ENCODE measurements at places on chromosomes 13 and 19.

DNA sequence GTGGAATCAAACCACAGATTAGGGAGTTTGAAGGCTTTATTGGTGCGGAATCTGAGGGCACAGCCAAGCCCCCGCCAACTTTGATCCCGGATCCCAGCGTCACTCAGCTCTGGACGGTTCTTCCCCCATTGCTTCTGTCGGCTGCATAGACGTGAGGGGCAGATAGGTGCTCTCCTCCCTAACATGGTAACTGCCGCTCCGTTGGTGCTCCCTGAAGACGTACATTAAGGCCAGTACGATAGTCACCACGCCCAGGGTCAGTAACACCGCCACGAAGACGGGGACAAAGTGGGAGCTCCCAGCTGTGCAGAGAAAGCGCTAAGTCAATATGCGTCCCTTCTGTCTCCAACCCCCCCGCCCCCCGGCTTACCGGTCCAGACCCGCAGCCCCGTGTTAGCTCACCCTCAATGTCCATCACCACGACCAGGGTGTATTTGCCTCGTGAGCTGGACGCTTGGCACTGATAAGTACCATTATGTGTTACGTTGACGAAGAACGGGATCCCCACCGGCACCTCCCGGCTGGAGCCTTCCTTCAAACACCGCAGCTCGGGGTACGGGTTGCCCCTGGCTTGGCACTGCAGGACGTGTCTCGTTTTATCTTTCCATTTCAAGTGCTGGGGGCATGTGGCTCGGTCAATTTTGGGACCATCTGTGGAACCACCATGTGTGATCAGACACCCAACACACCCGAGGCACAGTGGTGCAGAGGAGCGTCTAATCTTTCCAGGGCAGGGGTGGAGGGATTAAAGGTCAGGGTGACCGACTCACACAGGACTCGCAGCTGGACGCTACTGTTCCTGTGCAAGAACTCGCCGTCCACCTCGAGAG, 644 bp upstream of the RAVER1 start:
- DNase-seq: no peak

DNA sequence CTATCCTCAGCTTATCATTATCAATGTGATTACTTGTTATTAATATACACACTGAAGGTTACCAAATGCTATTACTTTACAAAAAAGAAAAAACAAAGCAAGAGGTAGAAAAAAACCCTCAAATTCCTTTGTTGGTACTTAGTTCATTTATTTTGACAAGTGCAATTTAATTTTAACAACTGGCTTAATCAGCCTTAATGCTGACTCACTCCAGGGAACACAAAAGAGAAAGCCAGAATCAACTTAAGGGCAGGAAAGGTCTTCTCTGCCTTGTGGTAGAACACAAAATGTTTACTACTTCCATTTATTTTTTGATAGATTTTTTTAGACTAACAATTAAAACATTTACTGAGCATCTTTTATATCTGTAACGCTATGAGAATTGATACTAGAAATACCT, 417.1 kb downstream of the PCDH17 start:
- no peak for DNase-seq

DNA sequence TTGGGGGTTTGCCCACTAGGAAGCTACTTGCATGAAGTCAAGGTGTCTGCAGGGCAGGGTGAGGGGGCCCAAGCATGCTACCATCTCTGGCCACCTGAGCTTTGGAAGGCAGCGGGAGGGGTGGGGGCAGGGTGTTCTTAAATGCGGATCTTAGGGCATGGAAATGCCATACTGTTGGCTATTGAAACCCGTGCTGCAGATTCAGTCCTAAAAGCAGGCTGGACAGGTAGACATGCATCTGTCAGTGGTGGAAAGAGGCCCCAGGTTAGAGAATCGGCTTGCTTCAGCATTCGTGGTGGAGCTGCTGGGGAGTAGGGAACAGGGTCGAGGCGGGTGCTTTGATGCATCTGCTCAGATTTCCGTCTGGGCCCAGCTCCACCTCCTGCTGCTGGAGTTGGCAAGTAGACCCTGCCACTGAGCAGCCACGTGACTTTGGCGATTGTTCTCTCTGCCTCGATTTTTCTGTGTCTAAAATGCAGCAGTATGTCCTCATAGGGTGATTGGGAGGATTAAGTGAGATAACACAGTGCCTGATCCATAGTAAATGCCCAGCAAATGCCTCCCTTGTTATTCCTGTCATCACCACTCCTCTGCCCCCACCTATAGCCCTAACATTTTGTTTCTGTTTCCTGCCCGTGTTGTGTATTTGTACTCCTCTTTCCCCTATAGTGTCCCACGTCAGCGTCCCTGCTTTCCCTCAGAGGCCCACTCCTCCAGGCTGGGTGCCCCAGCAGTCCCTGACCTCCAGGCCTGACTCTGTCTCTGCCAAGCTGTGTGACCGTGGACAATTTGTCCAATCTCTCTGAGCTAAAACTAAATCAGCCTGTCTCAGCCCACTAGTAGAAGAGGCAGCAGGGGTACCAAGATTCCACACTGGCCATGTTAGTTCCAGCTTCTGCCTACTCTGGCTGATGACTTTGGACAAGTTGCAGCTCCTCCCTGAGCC, 5.8 kb downstream of the PPP1R37 start:
- no peak for DNase-seq

- no peak for DNase-seq
These were observed 2.2 kb downstream of the UPF3A start for GRCh38 chr13:114283576-114283975.

DNA sequence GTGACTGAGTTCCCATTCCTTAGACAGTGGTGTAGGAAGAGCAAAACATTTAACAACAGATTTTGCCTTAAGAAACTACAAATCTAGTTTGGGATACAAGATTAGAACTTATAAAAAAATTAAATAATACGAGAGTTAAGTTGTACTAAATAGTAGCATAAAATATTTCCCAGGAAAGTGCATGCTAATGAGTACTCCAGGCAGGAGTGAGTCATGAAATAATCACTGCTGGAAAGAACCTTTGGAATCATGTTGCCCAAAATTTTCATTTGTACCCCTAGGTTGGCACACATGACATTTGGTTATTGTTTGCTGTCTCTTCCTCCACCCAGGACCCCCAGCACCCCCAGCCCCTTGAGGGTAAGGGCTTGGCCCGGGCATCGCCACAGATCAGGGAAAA, 26.3 kb upstream of the KL start:
- no peak for DNase-seq

- DNase-seq: no peak
These were observed 1.0 kb downstream of the REX1BD start for GRCh38 chr19:18589380-18590272.

DNA sequence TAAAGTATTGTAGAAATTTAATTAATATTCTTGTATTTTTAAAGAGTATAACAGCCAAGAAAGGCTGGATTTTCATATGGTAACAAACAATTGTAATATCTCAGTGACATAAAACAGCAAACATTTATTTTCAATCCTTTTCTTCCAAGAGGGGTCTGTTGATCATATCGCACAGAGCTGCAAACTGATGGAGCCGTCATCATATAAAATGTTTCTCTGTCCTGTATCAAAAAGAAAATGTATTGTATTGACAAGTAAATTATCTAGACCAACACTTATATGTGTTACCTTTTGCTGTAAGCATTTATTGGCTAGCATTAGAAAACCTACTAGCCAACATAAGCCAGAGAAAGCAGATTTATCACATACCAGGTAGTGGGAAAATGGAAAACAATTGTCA, 2861.4 kb upstream of the PCDH20 start:
- no peak for DNase-seq

DNA sequence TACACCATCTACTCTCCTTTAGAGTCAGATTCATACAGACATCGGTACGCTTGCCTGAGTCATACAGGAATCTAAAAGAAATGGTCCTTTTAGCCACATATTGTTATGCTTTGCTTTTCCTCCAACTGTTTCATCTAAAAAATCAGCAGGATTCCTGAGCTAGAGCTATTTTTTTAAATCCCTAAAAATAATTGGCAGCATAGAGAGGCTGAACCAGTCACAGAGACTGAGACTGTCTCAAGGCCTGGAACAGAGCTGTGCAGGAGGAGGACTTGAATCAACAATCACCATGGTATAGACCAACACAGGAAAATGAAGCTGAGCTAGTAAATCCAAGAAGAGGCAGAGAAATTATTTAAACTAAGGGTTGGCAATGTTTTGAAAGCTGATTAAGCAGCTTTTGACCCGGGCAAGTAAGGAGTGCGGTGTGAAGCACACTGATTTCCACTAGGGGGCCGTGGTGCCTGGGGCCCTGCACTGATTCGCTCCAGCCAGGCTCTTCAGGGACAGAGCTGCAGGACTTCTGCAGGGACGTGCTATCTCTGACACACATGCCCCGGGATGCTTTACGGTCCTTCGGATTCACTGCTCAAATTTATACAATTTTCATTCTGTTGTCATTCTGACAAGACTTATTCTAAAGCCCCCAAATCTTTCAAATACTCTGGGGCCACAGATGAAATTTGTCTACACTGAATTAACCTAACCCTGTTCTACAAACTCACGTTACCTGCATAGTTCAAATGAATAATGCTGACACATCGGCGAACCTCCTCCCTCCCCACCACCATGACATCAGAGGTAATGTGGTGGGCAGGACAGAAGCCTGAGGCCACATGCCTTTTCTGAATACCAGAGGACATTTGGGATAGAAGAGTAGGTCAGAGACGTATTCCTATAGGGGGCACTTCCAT, 87.6 kb upstream of the SLC15A1 start:
- DNase-seq: no peak

DNA sequence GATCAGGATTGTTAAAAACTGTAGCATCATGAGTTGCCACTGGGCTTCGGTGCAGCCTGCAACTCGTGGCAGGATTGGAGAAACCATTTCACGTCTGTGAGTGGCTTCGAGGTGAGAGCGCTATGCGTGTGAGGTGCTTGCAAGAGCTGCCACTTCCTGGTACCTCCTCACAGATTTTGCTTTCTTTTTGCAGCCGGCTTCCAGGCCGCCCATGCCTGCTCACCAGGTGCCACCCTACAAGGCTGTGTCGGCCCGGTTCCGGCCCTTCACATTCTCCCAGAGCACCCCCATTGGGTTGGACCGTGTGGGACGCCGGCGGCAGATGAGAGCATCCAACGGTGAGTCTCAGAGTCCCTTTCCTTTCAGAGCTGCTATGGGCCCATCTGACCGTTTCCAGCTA, 57.9 kb upstream of the C1QTNF9 start:
- no peak for DNase-seq

DNA sequence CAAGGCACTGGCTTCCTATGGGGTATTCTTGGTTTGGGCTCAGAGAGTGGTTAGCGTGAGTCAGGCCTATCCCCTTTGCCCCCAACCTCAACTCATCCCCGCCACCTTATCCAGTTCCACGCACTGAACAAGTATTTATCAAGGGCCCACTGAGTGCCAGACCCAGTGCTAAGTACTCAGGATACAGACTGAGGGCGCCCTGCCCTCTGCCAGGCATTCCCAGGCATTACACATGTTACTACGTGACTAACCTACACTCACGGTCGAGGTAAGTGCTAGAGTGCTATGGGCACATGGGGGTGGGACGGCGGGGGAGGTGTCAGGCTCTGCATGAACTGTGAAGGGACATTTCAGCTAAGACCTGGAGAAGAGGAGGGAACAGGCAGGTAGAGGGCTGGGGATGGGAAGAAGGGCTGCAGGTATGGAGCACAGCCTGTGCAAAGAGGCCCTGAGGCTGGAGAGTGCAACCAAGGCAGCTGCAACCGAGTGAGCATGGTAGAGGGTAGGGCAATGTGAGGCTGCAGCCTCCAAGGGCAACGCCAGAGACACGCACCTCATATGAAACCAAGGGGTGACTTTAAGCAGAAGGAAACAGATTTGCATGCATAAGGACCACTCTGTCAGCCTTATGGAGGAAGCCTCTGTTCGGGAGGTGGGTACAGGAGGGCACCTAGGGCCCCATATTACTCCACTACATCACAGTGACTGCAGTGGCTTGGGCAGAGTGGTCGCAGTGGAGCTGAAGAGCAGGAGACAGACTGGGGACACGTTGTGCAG, 22.5 kb downstream of the DHRS12 start:
- no peak for DNase-seq

DNA sequence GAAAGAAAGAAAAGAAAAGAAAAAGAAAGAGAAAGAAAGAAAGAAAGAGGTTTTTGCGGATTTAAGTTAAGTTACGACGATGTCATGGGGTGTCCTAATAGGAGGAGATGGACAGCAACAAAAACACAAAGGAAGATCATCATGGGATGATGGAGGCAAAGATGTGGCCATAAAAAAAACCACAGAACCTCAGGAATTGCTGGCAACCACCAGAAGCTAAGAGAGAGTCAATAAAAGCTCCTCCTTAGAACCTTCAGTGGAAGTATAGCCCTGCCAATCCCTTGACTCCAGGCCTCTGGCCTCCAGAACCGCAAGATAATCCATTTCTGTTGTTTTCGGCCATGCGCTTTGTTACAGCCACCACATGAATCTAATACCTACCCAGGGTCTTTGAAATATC, 11.5 kb downstream of the PLEKHA4 start:
- DNase-seq: no peak

- DNase-seq: no peak
These were observed 95.3 kb upstream of the TNFSF11 start for GRCh38 chr13:42478531-42479156.

DNA sequence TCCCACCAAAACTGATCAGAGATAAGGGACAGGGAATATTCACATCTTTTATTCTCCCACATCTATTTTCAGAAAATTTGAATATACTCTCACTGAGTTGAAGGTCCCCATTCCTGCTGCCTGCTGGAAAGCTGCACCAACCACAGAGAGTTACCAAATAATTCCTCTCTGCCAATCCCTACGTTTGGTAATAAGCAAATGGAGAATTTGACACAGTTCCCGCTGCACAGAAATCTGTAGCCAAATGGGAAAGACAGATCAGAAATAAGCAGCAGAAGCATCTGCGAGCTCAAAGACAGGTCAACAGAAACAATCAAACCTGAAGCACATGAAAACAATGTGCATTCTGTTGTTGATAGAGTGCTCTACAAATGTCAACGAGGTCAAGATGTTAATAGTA, 9.9 kb downstream of the ZNF112 start:
- DNase-seq: no peak

- no peak for DNase-seq
These were observed 26.2 kb downstream of the FOXO1 start for GRCh38 chr13:40640202-40640601.
